NCI-H1417 treated with DMSO at 0.1 percent for 48 hours (cell line): ENCODE measurements at places on chromosomes 12 and 14.

GRCh38 chr12:65742018-65743010 is 82.0 kb upstream of the HMGA2 start:
- DNase-seq: no peak

DNA sequence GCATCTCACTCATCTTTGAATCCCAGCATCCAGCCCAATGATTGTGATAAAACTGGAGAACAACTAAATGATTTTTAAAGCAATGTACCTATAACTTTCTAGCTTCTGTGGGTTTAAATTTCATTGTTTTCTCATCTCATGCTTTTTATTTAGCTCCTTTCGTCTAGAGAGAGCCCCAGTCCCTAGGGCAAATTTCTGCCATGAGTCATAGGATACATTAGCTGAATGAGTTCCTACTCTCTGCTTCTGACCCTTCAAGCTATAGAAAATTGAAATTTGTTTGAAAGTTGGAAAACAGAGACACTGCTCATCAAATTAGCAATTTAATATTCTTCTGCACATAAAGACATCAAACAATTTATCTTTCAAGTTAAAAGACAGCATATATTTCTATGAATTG is 113.9 kb downstream of the KIF21A start:
- DNase-seq: no peak

DNA sequence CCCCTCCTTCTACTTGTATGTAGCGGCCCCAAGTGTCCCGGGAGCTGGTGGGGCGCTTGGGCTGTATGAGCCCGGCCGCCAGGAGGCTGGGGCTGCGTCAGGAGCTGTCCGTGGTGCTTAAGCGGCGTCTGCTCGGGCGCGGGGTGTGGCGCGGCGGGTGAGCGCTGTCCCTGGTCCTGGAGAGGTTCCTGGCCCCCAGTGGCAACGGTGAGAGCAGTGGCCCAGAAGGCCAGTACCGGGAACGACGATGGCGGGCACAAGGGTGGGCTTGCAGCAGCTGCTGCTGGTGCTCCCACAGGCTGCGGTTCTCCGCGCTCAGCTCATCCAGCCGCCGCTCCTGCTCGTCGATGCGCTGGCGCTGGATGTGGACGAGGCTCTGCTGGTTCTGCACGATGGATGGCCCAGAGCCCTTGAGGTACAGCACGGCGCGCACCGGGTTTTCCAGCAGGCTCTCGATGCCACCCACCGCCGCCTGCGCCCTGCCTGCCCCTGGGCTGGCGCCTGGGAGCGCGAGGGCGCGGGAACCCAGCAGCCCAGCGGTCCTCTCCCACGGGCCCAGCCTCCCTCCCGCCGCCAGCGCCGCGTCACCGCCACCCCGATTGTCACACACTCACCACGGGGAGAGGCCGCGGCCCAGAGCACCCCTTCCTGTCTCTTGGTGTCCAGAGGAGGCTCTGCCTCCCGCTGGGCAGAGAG is 41.9 kb upstream of the FKBP4 start:
- no peak for DNase-seq

GRCh38 chr12:59219148-59219547 is 298.8 kb upstream of the LRIG3 start:
- no peak for DNase-seq

- DNase-seq: no peak
Measured at GRCh38 chr12:30500532-30500931, 195.1 kb downstream of the IPO8 start.

DNA sequence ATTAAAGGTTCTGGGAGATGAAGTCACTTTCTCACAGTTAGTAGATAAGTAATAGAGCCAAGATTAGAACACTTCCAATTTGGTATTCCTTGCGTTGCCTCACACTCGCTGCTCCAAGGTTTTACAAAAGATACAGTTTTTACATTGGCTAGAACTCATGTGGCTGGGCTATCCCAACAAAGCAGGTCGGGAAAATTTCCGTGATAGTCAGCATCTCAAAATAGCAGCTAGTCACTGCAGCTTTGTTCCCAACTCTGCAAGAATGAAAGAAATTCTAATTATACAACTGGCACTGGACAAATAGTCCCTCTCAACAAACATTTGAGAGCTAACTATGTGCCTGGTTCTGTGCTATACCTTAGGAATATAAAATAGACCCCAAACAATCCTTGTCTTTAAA is 24.6 kb upstream of the PPP1R12A start:
- no peak for DNase-seq
